ENCODE measurements at places on chromosomes 1 and 21.

DNA sequence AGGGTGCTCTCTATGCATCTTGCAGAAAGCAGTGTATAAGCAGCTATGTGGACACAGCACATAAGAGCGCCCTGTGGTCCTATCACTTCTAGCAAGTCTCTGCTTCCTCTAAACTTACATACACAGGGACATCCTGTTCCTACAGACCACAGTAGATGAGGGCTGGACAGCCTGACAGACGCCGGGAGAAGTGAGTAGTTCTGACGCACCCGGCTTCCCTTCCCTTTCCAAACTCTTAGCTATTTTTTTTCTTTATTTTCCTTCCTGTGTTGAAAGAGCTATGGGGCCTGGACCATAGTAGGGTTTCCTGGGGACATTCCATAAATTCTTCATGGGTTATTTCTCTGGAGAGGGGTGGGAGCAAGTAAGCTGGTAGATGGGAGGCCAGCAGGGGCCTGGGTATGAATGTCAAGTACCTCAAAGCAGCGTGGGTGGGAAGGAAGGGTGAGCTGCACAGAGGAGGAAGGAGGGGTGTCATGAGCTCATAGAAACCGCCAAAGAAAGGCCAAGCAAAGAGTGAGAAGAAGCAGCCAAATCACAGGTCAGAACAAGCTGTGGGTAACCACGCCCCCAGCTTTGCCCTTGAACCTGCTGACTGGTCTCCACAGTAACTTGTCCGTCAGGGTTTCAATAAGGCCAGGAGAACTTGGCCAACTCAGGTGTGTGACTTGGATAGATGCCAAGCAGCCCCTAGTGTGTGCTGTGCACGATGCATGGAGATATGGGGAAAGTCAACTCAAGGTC lies 36.6 kb downstream of the PLXNA2 start:
- no peak for DNase-seq

DNA sequence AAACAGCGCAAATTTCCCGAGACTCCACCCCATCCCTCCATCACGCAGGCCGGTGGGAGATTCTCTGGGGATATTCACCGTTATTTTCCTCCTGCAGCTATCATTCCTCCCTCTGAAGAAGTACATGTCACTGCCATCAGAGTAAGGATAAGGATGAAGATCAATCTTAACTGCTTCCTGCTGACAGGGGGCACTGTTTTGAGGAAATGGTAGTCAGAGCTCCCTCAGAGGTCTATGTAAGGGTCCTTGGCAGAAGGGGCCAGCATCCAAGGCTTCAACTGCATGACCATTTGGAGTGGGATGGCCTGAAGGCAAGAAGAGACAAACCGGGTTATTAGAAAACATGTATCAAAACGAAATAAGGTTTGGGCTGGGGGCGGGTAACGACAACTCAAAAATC lies 111.5 kb downstream of the KCNK1 start:
- no peak for DNase-seq

DNA sequence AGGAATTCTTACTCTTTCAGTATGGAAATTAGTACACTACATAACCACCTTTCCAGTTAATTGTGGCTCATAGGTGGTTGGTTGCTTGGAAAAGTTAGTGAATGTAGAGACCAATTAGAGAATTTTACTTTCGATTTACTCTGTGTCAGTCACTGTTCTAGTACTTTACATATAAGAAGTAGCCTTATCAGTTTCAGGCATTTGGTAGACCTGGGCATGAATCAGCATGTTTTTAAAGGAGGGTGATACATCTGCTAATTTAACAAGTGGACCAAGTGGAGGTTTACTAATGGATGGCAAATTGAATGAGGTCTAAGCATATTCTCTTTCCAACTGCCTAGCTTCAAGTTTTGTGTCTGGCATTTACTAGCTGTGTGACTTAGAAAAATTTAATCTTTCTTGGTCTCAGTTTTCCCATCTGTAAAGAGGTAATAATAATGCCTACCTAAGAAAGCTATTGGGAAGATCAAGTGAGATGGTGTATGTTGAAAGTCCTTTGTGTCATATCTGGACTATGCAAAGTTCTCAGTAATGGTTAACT lies 1158.6 kb downstream of the PLA2G4A start:
- DNase-seq = no peak

GRCh38 chr1:44034976-44035716 lies 3.9 kb upstream of the SLC6A9 start:
- DNase-seq = no peak

- no peak for DNase-seq
These were observed 10.7 kb downstream of the TMEM81 start for GRCh38 chr1:205073511-205073910.

DNA sequence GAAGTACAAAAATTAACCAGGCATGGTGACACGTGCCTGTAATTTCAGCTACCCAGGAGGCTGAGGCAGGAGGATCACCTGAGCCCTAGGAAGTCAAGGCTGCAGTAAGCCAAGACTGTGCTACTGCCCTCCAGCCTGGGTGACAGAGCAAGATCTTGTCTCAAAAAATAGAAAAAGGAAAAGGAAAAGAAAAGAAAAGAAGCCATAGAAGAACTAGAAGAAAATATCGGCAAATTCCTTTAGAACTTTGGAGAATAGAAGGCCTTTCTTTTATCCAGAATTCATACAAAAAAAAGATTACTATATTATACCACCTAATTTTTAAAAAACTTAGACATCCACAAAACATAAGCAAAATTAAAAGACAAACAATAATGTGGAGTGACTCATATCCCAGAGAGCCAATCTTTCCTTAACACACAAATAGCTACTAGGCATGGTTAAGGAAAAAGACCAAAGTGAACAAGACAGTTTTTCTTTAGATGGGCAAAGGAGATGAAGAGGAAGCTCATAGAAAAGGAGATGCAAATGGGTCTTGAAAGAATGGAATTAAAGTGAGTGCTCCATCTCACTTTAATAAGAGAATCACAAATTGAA lies 251.1 kb upstream of the IRF2BP2 start:
- DNase-seq = no peak

- DNase-seq = no peak
These were observed 47.7 kb upstream of the DNASE2B start for GRCh38 chr1:84350550-84350949.

- no peak for DNase-seq
These were observed 85.2 kb downstream of the HHAT start for GRCh38 chr1:210413951-210414350.

DNA sequence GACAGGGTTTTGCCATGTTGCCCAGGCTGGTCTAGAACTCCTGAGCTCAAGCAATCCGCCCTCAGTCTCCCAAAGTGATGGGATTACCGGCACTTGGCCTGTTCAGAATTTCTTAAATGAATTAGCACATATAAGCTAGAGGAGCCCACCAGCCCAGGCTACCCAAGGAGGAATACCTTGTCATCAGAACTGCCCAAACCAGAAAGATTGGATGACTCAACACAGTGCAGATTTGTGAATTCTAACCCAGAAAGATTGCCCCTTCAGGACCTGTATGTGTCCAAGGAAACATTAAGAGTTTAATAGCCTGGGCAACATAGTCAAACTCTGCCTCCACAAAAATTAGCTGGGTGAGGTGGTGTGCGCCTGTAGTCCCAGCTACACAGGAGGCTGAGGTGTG lies 14.0 kb upstream of the LIN9 start:
- DNase-seq = no peak

DNA sequence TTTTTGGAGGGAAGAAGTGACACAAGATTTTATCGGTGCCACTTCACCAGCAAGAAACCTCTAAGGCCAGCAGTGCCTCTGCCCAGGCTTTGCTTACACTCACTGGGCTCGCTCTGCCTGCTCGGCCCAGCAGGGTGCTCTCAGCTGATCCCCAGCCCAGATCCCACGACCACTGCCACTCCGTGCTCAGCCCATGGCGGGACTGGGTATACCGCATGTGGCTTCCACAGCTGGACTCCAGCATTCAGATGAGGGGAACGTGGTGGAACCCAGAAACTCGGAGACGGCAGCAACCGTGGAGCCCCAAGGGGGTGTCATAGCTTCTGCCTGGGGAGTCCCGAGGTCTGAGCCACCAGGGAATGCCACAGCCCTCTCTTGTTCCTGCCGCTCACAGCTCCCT lies 12.9 kb downstream of the USP25 start:
- DNase-seq = no peak

GRCh38 chr1:48524892-48525467 lies 53.0 kb upstream of the SPATA6 start:
- no peak for DNase-seq

- no peak for DNase-seq
These were observed 17.2 kb downstream of the RBM15 start for GRCh38 chr1:110356379-110356778.

GRCh38 chr1:11720525-11720924 lies 15.4 kb upstream of the AGTRAP start:
- no peak for DNase-seq

DNA sequence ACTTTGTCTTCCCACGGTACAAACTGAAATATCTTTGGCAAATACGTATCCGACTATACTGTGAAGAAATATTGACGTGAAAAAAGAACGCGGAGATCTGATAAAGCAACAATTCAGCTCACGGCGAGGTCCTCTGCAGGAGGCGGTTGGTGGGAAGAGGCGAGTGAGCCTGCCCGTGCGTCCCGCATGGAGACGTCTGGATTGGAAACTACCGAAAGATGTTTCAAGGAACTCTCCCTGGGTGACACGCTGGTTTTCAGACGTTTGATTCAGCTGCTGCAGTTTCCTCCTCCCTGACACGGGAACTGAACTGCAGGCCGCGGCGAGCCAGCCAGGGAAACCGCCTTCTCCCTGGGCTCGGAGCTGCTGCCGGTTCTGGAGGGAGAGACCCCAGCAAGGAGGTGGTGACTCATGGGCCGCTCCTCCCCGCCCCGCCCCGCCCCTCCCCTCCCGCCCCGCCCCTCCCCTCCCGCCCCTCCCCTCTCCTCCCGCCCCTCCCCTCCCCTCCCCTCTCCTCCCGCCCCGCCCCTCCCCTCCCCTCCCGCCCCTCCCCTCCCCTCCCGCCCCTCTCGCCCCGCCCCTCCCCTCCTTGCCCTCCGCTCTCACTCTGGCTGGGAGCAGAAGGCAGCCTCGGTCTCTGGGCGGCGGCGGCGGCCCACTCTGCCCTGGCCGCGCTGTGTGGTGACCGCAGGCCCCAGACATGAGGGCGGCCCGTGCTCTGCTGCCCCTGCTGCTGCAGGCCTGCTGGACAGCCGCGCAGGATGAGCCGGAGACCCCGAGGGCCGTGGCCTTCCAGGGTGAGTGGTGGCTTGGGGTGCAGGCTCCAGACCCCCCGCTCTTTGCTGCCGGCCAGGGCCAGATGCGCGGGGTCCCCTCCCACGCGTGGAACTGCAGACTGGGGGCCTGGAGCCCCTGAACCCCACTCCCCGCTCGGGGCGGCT lies at the start of gene COL6A1:
Gene COL6A1 (plus strand): TSS at position 620 of the 941 bp plus-strand sequence. CDS start 81 bp downstream, at position 701.
- DNase-seq = peak; percentile 59

- no peak for DNase-seq
These were observed 82.9 kb downstream of the ITPKB start for GRCh38 chr1:226656201-226656600.

GRCh38 chr1:59523745-59524450 lies 227.0 kb downstream of the FGGY start:
- DNase-seq = no peak

- no peak for DNase-seq
These were observed 21.2 kb upstream of the NUF2 start for GRCh38 chr1:163300568-163300967.

- DNase-seq = no peak
These were observed 12.2 kb downstream of the DSTYK start for GRCh38 chr1:205199090-205199930.

DNA sequence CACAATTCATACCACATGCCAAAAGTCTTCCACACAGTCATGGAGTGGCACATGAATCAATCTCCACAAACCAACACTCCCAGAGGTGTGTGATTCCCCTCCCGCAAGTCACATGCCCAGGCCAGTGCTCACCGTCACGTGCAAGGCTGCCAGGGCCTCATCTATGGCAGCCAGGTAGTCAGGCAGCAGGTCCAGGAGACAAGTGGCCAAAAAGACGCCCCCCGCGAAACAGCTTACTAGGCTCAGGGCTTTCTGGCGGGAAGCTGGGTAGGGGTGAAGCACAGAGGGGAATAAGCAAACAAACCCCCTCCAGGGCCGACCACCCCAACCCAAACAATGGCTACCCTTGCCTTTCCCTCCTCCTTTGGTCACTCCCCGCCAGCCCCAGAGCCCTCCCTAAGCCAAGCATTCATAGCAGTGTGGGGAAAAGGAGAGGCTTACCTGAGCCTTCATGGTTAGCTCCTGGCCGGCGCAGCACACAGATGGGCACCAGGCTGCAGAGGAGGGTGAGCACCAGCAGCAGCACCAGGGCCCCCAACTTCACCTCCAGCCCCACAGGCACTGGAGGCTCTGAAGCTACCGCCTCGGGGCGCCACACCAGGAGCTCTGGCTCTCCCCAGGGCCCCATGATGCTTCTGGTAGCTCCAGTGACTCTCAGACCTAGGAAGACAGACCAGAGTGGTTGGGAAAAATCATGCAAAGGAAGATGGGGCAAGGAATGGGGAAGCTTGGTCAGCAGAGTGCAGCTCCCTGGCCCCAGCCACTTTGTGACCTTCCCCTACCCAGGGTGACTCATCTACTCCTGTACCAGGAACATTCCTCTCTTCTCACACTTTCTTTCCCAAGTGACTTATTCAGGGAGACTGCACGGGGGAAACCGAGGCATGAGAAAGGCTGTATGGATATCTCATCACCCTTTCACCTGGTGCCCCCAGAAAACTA lies 978 bp downstream of the SLC39A1 start:
- no peak for DNase-seq

DNA sequence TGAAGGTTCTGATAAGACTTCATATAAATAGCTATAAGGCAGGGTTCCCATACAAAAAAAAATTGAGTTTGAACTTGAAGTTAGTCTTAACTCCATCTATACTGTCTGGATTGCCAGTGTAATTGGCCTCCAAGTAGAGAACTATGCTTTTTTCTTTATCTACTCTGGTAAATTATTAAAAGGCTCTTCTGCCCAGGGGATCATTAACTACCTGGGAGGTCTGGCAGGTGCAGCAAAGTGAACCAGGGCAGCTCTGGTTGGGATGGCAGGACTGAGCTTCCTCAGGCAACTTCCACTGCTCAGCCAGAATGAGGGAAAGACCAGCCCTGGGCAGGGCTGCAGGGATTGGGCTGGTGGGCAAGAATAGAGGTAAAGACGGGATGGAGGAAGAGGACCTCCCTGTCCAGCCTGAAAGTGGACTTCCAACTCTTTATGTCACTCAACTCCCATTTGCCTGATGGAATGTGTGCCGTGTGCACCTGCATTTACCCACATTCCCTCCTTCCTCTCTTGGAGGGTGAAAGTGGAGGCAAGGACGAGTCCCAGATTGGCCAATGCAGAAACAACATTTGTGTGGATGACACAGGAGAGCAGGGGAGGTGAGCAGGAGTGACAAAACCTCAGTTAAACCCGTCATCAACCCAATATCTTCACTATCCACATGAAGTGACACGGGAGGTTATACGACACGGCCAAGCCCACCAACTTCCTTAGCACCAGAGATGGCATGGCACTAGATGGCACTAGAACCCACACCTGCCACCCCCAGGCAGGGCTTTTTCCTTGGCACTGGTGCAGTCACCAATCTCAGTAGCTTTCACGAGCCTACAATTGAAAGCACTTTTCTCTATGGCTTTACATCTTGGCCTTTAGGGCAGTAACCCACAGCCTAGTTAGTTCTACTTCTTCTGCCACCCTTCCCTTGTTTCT lies 25.2 kb downstream of the CCN1 start:
- DNase-seq = no peak

- no peak for DNase-seq
These were observed 10.5 kb downstream of the PDIK1L start for GRCh38 chr1:26121854-26122773.
